Muscle of back (tissue), 13 donors: ENCODE measurements at places on chromosomes 6 and 20.

- DNase-seq, result no peak
Measured at GRCh38 chr6:117783279-117783678, 108.0 kb downstream of the NUS1 start.

- no peak for DNase-seq
Measured at GRCh38 chr6:33313709-33314514, at the start of gene TAPBP. Gene TAPBP, minus strand, starts transcription at chr6:33314078. Its CDS starts 37 bp downstream, at chr6:33314041.

- no peak for DNase-seq
Measured at GRCh38 chr6:160284575-160284974, 26.0 kb upstream of the SLC22A2 start.

DNA sequence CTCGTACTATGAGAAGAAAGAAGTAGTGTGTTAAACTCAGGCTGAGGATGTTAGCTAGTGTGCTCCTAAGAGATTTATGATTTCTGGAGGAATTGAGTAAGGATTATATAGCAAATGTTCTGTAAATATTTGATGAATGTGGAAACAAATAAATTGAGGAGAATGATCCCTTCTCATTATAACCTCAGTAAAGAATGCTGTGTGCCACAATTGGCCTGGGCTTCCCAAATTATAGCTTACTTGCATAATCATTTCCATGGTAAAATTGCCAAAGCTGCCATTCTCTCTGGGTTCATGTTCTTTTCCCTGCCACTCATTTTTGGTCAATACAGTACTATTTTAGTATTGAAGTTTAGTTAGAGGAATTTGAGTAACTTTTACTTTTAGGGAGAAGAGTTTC lies 128.5 kb downstream of the FLRT3 start:
- no peak for DNase-seq

DNA sequence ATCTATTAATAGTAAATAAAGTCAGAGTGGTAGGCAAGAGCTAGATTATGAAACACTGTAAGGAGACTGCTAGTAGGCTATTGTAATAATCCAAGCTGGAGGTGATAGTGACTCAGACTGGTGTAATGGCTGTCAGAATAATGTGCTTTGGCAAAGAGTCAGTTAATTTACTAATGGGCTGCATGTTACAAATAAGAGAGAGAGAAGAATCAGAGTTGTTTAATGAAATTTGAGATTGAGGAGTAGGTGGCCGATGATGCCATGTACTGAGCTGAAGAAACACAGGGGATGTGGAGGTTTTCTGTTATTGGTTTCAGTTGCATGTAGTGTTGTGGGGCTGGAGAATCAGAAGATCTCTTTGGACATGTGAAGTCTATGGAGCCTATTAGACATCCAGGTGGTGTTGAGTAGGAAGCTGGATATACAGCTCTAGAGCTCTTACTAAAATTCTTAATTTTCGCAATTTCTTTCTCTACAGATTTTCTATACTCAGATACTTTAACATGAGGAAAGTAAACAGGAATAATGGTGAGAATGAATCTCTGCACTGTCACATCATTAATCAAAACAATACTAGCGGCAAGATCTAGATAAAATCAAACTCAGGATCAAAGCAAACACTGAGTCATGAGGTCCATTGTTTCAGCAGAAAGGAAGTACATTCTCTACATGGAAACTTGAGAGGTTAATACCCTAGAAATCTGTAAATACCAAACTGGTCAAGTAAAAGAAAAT lies 167.7 kb downstream of the SIM1 start:
- no peak for DNase-seq

GRCh38 chr20:48706116-48706656 lies 121.6 kb downstream of the PREX1 start:
- DNase-seq, result peak; percentile 79

GRCh38 chr20:37902504-37903313 lies at the start of gene VSTM2L:
Gene VSTM2L, plus strand, starts transcription at chr20:37903127. Its CDS starts 224 bp downstream, at chr20:37903351.
- no peak for DNase-seq

- no peak for DNase-seq
Measured at GRCh38 chr6:29708432-29709179, 14.6 kb upstream of the HLA-F start.

- DNase-seq, result no peak
Measured at GRCh38 chr6:152598421-152598820, 38.7 kb downstream of the SYNE1 start.

- no peak for DNase-seq
Measured at GRCh38 chr6:2231438-2231837, 14.0 kb downstream of the GMDS start.

GRCh38 chr20:35421322-35421721 lies 9.5 kb upstream of the UQCC1 start:
- DNase-seq, result no peak

- DNase-seq, result no peak
Measured at GRCh38 chr20:54099894-54100293, 29.5 kb upstream of the BCAS1 start.

- DNase-seq, result no peak
Measured at GRCh38 chr6:17450397-17450796, 57.0 kb downstream of the CAP2 start.

- no peak for DNase-seq
Measured at GRCh38 chr6:107348224-107348623, 111.1 kb downstream of the PDSS2 start.

DNA sequence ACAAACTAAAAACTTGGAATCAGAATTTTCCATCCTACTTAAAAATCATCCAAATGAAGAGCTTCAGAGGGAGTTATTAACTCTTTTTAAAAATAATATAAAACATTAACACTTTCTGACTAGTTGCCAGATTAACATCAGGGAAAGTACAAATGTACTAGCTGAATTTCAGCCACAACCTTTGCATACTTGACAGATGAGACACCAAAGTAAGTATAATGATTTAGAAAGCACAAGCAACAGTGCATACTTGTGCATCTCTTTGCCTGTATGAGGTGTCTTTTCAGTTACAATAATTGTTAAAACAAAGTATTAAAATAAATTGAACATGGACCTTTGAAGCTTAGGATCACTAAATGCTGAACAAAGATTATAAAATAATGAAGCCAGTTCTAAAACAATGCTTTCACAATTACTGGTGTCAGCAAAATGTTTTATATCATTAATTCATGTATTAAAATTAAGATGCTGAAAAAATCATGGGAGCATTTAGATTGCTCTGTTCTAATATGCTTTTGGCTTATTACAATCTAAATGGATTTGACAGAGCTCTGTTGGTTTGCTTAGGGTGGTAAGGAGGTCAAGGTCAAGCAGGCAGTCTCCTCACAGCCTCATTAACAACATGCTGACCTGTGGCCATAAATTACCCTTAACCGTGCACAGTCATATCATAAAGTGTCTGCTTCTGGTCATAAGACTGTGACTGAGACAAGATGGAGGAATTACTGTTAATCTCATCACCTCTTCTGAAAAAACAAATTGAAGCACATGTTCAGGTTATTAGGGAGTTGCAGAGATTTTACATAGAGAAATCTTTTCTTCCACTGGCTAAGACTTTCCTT lies 15.1 kb downstream of the RNF217 start:
- no peak for DNase-seq

- no peak for DNase-seq
Measured at GRCh38 chr20:45450097-45450818, 19.3 kb upstream of the WFDC2 start.

DNA sequence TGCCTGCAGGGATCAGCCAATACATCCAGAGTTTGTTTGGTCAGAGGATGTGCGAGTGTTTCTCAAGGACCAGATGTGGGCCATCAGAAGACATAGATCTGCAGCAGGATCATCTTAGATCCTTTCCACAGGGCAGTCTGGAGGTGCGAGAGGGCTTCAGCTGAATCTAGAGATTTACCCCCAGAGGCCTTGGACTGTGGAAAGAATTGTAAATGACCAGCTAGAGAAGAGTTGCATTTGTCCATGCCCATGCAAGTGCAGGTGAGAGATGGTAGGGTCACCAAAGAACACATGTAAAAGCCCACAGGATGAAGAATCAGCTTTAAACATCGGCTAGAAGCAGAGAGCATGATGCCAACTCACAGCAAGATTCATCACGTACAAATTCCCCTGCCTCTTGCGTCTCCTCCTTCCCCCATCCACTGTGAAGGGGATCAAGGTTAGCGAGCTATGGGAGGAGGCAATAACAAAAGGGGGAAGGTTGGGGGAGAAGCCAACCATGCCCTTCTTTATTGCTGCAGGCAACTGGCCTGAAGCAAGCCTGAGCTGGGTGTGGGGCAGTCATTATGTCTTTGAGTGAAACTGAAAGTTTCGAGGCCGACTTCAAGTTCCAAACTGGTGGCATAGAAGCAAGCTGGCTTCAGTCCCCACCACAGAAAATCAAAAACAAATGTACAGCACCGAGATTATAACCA lies 83.5 kb downstream of the SCML4 start:
- no peak for DNase-seq

- DNase-seq, result no peak
Measured at GRCh38 chr6:148395583-148396101, 53.0 kb downstream of the SASH1 start.

GRCh38 chr20:17933121-17933520 lies 35.5 kb downstream of the SNX5 start:
- no peak for DNase-seq

GRCh38 chr6:24566020-24566767 lies 71.4 kb downstream of the ALDH5A1 start:
- DNase-seq, result no peak

GRCh38 chr6:166648846-166649245 lies 21.8 kb upstream of the RPS6KA2 start:
- no peak for DNase-seq

DNA sequence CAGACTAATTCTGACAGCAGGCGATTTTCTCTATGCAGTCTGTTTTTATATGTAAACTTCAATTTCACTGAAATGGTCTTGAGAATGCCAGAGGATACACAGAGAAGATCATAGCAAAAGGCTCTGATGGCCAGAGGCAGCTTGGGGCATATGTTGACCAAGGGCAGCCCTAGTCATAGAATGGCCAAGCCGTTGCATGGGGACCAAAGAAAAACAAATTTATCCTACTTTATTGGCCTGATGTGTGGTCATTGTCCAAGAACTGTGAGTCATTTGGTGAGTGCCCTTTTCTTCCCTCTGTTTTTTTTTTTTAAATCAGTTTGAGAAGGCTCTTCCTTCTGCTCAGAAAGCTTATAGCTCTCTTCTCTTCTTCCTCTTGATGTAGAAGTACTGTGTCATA lies 5.8 kb downstream of the HDGFL1 start:
- no peak for DNase-seq
